NCI-H460 (cell line): ENCODE measurements at places on chromosomes 2 and 18. TPM values are rescaled to one million over a fixed set of nuclear protein-coding genes. Genes with fewer than 3 reads are reported as not detected.

MARCHF4 gene
- total RNA-seq: 0.97 and 1.7 TPM in 2 replicates

CYTIP gene
- total RNA-seq: 1.3 and 1.9 TPM in 2 replicates

SERPINB12 gene
- not detected in 2 replicates for total RNA-seq

TMEM198 gene
- total RNA-seq: 0.59 and 0.87 TPM in 2 replicates

IL1RN gene
- total RNA-seq: not detected in 2 replicates

FRZB gene
- total RNA-seq: not detected in 2 replicates

IL1F10 gene
- total RNA-seq: not detected in 2 replicates

GAL3ST2 gene
- 0.10 TPM in 1 of 2 replicates, not detected in the other for total RNA-seq

COLEC11 gene
- 0.66 and 1.1 TPM in 2 replicates for total RNA-seq

ANKRD29 gene
- 6.9 and 7.4 TPM in 2 replicates for total RNA-seq

DNA sequence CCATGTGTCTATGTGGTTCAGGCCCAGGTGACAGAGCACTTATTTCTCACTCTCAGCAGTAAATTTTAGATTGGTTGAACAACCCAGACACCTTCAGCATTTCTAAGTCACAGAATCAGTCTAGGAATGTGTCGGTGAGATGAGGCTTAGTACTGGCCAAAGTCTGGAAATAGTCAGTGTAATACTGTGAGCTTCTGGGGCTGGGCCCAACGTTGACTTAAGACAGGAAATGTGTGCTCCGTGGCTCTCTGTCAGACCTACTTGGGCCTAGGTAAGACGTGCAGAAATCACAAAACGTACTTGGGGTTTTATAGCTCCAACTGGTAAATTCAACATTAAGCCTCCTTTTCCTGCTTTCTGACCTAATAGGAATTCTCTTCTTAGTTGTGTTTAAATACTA, 160.3 kb upstream of the COL3A1 start:
- no peak for DNase-seq

GRCh38 chr2:233453111-233453915, 99.0 kb downstream of the DGKD start:
- no peak for DNase-seq

DNA sequence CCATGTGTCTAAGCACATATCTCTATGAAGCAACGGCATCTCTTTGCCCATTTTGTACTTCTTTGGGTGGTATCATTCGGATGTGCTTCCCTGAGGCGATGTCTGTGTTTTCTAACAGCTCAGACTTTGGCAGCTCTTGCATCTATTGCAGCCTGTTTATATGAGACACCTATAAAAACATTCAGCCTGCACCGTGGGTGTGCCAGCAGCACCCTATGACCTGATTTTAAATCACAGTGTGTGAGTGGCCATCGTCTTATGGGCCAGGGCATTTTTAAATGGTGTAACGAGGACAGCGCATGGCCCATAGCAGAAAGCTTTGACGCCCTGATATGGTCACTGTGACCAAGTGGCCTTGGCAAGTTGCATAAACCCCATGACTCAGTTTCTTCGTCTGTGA, 12.9 kb downstream of the NPAS2 start:
- DNase-seq: no peak

- DNase-seq: no peak
Observed at GRCh38 chr2:18422432-18423165, 137.9 kb downstream of the RDH14 start.

GRCh38 chr2:198287706-198288105, 483.3 kb downstream of the PLCL1 start:
- DNase-seq: no peak

GRCh38 chr2:44793322-44793870, 148.1 kb upstream of the SIX3 start:
- DNase-seq: peak; percentile 7

DNA sequence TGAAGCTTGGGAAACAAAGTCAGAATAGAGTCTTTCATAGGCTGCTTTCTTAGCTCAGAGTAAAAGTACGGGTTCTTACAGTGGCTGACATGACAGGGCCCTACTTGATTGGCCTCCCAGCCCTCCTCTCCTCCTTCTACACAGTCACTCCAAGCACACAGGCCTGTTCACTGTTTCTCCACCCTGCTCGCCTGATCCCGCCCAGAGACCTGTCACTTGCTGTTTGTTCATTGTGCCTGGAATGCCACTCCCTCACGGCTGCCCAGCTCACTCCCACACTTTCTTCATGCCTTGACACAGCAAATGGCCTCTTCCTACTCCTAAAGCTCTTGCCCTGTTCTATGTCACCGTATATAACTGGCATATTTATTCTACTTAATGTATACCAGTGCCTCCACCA, 104.8 kb downstream of the MAP4K4 start:
- DNase-seq: no peak

DNA sequence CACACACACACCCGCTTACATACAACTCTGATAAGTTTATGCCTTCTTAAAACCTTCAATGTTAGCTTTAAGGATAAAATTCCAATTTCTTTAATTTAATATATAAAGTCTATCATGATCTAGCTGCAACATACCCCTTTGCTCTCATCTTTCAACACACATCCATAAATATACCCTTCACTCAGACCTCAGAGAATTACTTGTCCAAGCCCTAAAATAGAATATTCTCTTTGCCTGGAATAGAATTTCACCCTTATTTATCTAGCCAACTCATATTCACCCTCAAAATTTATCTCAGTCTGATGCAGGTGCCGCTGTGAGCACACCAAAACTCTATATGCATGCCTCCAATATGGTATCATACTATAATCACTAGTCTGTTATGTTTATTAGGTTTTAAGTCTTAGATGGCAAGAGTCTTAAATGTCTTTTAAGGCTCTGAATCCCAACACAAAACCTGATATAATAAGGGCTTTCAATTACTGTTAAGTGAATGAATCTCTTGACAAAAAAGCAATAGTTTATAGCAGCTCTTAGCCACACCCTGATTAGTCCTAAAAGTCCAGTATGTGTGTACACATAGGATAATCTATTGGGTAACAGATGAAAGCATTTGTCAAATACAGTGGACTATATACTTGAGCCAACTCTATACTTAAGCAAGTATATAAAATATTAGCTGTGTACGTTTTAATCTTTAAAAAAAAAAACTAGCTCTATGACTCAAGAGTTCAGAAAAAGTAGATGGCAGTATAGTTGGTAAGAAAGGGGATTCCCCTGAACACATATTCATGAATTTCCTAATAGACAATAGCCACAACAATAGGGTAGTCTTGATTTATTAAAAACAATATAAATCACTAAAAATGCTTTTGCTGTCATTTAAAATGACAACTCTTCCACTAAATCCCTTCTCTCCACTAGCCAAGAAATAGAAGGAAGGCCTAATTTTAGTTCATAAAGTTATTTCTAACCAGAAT, 144.5 kb downstream of the EXOC6B start:
- no peak for DNase-seq

DNA sequence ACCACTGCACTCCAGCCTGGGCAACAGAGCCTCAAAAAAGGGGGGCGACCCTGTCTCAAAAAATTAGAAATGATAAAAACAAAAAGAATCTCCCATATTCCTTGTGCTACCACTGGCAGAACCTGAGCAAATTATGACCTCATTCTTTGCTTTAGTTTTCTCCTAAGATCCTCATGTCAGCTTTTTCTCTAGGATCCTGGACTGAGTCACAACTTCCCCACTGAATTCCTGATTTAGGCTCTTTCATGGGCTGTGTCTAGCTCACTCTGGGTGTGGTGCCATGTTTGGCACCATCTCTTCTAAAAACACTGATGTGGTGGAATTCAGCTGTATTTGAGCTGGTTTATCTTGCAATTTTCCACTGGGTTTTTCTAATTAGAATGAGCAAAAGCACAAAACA, 37.1 kb downstream of the EXOC6B start:
- DNase-seq: no peak

- no peak for DNase-seq
Observed at GRCh38 chr2:160751021-160751420, 257.4 kb upstream of the RBMS1 start.

DNA sequence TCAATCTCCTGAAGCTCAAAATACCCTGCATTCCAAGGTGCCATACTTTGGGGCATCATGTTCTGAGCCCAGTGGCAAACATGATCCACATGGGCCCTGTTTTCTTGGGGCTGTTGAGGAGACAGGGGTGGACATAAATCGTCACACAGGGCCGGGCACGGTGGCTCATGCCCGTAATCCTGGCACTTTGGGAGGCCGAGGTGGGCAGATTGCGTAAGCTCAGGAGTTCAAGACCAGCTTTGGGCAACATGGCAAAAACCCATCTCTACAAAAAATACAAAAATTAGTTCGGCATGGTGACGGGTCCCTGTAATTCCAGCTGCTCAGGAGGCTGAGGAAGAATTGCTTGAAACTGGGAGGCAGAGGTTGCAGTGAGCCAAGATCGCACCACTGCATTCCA, 13.6 kb upstream of the MSH6 start:
- DNase-seq: no peak

DNA sequence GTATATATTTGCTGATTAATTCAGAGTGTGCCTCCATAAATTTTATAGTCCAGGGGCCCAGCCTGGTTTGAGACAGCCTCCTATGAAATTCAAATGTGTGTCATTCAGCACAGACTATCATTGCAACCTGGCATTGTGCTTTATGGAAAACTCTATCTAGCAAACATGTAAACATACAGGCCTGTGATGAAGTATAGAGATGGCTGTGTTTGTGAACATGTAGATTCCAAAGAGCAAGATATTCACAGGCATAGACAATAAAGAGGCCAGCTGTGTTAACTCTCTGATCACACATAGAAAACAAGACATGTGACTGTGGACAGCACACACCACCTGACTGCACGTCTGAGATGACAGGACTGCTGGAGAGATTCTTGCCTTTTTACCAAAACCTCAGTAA, 297.9 kb downstream of the EN1 start:
- no peak for DNase-seq

- no peak for DNase-seq
Observed at GRCh38 chr2:113058411-113058994, 495 bp upstream of the IL36RN start.

GRCh38 chr2:83394134-83394904, 1064.8 kb downstream of the SUCLG1 start:
- no peak for DNase-seq

- DNase-seq: no peak
Observed at GRCh38 chr2:237697586-237698357, 70.4 kb downstream of the LRRFIP1 start.

GRCh38 chr2:62202019-62202722, 6.3 kb downstream of the B3GNT2 start:
- DNase-seq: no peak

- DNase-seq: no peak
Observed at GRCh38 chr2:239555571-239555905, 154.7 kb upstream of the HDAC4 start.

- no peak for DNase-seq
Observed at GRCh38 chr2:112019569-112019982, 35.5 kb upstream of the TMEM87B start.

GRCh38 chr2:120429586-120430500, 83.9 kb downstream of the INHBB start:
- DNase-seq: no peak
